Esophagus squamous epithelium (tissue), 5 donors: ENCODE measurements at places on chromosomes 3 and 15. TPM values are rescaled to one million over a fixed set of nuclear protein-coding genes. Genes with fewer than 3 reads are reported as not detected.

CDHR4 gene
- not detected for total RNA-seq

ADAMTS7 gene
- 0.76 TPM for total RNA-seq

GRIP2 gene
- 0.23 TPM for total RNA-seq

GP5 gene
- not detected for total RNA-seq

DNAJB8 gene
- total RNA-seq = not detected

NPAP1 gene
- total RNA-seq = not detected

PML gene
- 52.3 TPM for total RNA-seq

XPC gene
- total RNA-seq = 33.5 TPM

DNA sequence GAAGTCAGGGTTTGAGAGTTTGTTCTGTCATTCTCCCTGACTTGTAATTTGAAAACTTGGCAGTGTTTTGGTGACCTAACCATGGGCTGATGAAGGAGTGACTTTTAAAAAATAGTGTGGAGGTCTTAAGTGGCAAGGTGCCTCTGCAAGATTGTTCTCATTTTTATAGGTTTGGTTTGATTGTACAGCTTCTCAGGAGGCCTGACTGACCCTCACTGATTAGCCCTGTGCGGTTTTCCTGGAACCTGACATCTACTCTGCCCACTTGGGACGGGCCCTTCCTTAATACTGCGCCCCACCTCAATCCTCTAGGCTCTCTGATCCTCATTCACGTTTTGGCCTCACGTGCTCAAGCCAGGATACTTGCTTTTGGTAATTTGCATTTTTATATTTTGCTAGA lies 2.8 kb downstream of the UBE2E1 start:
- no peak overlapping the region for H3K27ac ChIP-seq
- DNase-seq = no peak
- no peaks in the 10 kb centered on the region for H3K27me3 ChIP-seq
- no peaks in the 10 kb centered on the region for H3K36me3 ChIP-seq
- peaks cover 34% of the 10 kb centered on the region for H3K4me1 ChIP-seq

DNA sequence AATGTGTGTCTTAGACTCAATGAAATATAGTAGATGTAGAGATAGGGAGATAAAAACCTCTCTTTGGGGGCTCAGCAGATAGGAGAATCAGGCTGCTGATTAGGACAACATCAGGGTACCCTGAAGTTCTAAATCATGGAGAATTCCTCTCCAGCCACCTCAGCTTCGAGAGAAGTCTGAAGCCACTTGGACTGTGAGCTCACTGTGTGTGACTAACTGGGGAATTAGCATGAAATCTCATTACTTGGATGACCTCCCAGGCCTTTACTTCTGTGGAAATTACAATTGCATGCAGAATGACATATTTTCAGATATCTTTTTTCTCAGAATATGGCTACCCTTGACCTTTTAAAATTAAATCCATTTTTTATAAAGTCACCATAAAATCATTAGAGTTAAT lies 128.0 kb upstream of the MRPL3 start:
- H3K27ac ChIP-seq = no peak overlapping the region
- no peak overlapping the region for H3K4me3 ChIP-seq
- no peaks in the 10 kb centered on the region for H3K36me3 ChIP-seq
- no peaks in the 10 kb centered on the region for H3K4me1 ChIP-seq
- no peaks in the 10 kb centered on the region for H3K27me3 ChIP-seq

- H3K36me3 ChIP-seq = no peaks in the 10 kb centered on the region
- H3K4me1 ChIP-seq = no peaks in the 10 kb centered on the region
- H3K27ac ChIP-seq = no peak overlapping the region
- no peak overlapping the region for H3K4me3 ChIP-seq
- H3K27me3 ChIP-seq = no peaks in the 10 kb centered on the region
Observed at GRCh38 chr15:35757765-35758164, 211.8 kb upstream of the DPH6 start.

DNA sequence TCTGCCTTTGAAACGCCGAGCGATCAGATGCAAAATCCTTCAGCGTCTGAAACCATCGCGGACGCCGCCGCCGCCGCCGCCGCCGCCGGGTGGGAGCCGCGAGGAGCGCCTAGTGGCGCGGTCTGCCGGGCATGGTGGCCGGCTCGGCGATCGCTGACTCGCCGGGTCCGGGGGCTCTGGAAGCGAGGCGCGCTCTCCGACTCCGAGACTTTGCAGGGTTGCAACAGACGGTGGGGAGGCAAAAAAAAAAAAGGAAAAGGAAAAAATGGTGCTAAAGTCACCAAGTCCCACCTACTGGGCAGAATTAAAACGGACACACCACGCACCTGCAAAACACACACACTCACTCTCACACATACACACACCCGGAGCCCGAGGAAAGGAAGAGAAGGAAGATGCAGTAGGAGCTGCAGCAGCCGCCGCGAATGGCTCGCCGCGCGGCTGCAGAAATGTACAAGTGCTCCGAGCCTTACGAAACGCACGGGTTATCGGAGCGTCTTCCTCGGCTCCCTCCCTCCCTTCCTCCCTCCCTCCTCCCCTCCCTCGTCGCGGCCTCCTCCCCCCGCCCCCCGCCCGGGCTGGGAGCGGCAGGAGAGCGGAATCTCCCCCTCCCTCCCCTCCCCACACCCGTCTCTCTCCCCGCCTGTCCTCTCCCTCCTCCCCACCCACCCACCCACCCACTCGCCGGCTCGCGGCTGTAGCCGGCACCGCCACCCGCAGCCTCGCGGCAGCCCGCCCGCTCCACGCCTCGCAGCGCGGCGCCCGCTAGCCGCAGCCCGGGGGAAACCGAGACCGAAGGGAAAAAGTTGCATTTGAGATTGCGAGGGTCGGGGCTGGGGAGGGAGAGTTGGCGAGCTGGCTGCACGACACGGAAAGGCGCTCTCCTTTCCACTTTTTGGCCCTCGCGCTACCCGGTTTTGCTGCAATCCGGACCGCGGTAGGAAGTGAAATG lies at the start of gene NTRK3:
Gene NTRK3, minus strand, starts transcription at position 461 of the 952 bp plus-strand sequence. CDS start 586 bp downstream, outside the sequence.
- H3K36me3 ChIP-seq = no peaks in the 10 kb centered on the region
- peaks cover 98% of the 10 kb centered on the region for H3K27me3 ChIP-seq
- H3K27ac ChIP-seq = no peak within 1 kb of the TSS
- H3K4me1 ChIP-seq = peaks cover 32% of the 10 kb centered on the region
- DNase-seq = no peak

GRCh38 chr3:99579965-99580364 lies 58.4 kb upstream of the COL8A1 start:
- H3K4me1 ChIP-seq = no peaks in the 10 kb centered on the region
- H3K27me3 ChIP-seq = no peaks in the 10 kb centered on the region
- H3K36me3 ChIP-seq = no peaks in the 10 kb centered on the region
- H3K4me3 ChIP-seq = no peak overlapping the region

GRCh38 chr15:93478947-93479346 lies 389.9 kb upstream of the RGMA start:
- H3K27me3 ChIP-seq = no peaks in the 10 kb centered on the region
- H3K4me1 ChIP-seq = peaks cover 16% of the 10 kb centered on the region
- no peaks in the 10 kb centered on the region for H3K36me3 ChIP-seq
- no peak overlapping the region for H3K4me3 ChIP-seq

- peak overlapping the region; percentile 80 for H3K4me3 ChIP-seq
- peak overlapping the region; percentile 26 for H3K27ac ChIP-seq
- no peak for DNase-seq
Observed at GRCh38 chr15:48177383-48177765, 721 bp downstream of the MYEF2 start.

- no peaks in the 10 kb centered on the region for H3K36me3 ChIP-seq
- peak overlapping the region; percentile 50 for H3K27ac ChIP-seq
- no peaks in the 10 kb centered on the region for H3K27me3 ChIP-seq
- no peak for DNase-seq
- H3K4me1 ChIP-seq = peaks cover 13% of the 10 kb centered on the region
- no peak overlapping the region for H3K4me3 ChIP-seq
Observed at GRCh38 chr15:74317820-74318375, 49.5 kb downstream of the CYP11A1 start.

DNA sequence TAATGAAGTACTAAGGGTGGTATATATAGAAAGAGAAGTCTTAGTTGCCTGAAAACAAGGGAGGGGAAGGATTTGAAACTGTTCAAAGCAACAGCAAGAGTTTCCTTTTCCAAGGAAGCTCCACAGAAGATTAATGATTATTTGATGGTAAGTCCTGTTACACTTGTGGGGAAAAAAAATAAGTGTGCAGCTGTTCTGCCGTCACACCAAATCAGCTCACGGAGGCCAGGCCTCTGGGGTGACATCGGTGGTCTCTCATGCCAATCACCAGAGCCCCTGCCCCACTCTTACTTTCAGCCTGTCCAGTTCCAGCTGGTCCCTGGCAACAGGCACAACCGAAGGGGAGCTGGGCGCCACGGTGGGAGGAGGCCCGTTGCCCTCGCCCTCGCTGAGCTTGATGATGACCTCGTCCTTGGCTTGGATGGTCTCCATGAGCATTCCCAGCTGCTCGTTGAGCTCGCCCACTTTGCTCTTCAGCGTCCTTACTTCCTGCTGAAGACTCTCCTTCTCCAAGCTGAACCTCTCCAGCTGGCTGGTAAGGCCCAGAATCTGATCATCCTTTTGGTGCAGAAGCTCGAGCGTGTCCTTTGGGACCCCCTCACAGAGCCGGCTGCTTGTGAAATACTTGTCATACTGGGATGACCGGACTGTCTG lies 53.5 kb downstream of the TBC1D2B start:
- peaks cover 97% of the 10 kb centered on the region for H3K36me3 ChIP-seq
- H3K27ac ChIP-seq = peak overlapping the region; percentile 85
- no peak overlapping the region for H3K4me3 ChIP-seq
- H3K27me3 ChIP-seq = no peaks in the 10 kb centered on the region

- H3K27me3 ChIP-seq = no peaks in the 10 kb centered on the region
- no peak overlapping the region for H3K4me3 ChIP-seq
- no peak overlapping the region for H3K27ac ChIP-seq
- no peak for DNase-seq
Observed at GRCh38 chr3:114308377-114308776, 14.5 kb downstream of the TIGIT start.

GRCh38 chr15:99476413-99477222 lies 89.2 kb upstream of the MEF2A start:
- peak overlapping the region; percentile 74 for H3K27ac ChIP-seq
- H3K4me1 ChIP-seq = peaks cover 50% of the 10 kb centered on the region
- no peaks in the 10 kb centered on the region for H3K27me3 ChIP-seq
- H3K4me3 ChIP-seq = peak overlapping the region; percentile 42
- no peaks in the 10 kb centered on the region for H3K36me3 ChIP-seq

DNA sequence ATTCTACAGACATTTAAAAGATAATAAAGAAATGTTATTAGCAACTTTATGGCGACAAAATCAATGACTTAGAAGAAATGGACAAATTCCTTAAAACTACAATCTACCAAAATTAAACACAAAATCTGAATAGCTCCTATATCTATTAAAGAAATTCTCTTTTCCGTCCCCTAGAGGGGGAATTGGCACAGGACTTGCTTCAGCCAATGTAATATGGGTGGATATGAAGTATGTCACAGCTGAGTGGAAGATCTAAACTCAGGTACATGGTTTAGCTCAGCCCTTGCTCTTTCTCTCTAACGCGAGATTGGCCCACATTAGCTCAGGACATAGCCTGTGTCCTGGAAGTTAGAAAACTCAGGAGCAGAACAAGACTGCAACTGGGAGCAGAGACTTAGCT lies 79.3 kb downstream of the DNAH12 start:
- H3K4me3 ChIP-seq = no peak overlapping the region
- H3K27ac ChIP-seq = no peak overlapping the region
- H3K36me3 ChIP-seq = no peaks in the 10 kb centered on the region
- H3K4me1 ChIP-seq = no peaks in the 10 kb centered on the region

GRCh38 chr15:50909010-50909317 lies 481 bp downstream of the AP4E1 start:
- peak overlapping the region; percentile 58 for H3K4me3 ChIP-seq
- peaks cover 37% of the 10 kb centered on the region for H3K4me1 ChIP-seq
- H3K27me3 ChIP-seq = no peaks in the 10 kb centered on the region

DNA sequence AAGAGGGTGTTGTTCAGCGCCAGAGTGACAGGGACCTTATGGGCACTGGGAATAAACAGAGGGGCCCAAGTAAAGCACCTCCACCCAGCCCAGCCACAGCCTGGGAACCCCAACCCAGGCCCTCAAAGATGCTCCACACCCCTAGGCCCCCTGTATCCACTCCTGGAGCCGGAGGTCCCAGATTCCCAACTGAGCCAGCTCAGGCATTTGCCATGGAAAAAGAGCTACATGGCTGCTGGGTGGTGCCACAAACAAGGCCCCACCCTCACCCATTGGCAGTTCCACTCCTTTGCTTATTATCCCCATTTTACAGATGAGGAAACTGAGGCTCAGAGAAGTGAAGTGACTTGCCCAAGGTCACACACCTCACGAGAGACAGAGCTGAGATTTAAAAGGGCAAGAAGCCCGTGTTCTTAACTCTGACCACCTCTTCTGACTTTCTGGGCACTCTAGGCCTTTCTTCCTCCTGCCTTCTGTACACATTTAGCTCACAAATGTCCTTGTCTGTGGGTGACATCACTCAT lies 16.9 kb downstream of the ANPEP start:
- H3K4me1 ChIP-seq = peaks cover 11% of the 10 kb centered on the region
- no peak overlapping the region for H3K27ac ChIP-seq
- no peak overlapping the region for H3K4me3 ChIP-seq
- H3K27me3 ChIP-seq = no peaks in the 10 kb centered on the region

DNA sequence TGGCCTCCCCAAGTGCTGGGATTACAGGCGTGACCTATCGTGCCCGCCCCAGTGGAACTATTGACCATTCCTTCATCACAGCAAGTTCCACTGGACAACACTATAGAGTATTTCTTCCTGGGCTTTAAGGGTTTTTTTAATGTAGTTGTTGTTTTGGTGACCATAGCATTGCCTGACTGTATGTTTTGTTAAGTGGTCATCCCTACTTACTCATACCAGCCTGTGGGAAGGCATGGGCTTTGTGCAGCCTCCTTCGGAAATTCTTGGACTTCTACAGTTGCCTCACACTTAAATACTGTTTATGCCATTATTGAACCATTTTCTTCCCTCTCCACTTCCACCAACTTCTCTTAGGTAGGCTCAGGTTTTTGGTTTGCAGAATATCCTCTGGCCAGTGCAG lies 19.9 kb upstream of the ALPK3 start:
- no peaks in the 10 kb centered on the region for H3K27me3 ChIP-seq
- H3K4me1 ChIP-seq = no peaks in the 10 kb centered on the region

GRCh38 chr15:58684036-58684710 lies 65.3 kb downstream of the ADAM10 start:
- no peaks in the 10 kb centered on the region for H3K27me3 ChIP-seq
- H3K4me3 ChIP-seq = no peak overlapping the region
- H3K36me3 ChIP-seq = no peaks in the 10 kb centered on the region

DNA sequence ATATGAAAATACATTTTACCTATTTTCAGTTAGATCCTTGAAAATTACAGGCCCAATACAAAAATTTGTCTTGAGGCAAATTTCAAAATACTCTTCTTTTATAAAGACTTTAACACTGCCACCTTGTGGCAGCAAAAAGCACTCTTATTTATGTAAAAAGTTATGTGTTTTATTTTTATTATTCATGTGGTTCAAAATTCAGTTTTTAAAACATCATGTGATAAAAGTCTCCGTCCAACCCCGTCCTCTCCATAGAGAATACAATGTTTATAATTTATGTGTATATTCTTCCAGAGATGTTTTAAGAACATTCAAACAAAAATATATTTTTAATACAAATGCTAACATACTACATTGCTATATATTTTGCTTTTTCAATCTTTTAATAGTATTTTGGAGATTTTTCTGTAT lies 36.9 kb upstream of the TRIM59 start:
- H3K27ac ChIP-seq = no peak overlapping the region
- no peaks in the 10 kb centered on the region for H3K4me1 ChIP-seq
- DNase-seq = no peak
- no peaks in the 10 kb centered on the region for H3K36me3 ChIP-seq
- no peaks in the 10 kb centered on the region for H3K27me3 ChIP-seq
